Spinal cord (tissue), 10 donors: ENCODE measurements at places on chromosomes 13 and 19. TPM values are rescaled to one million over a fixed set of nuclear protein-coding genes. Genes with fewer than 3 reads are reported as not detected.

The ZNF583 gene
- total RNA-seq = 22.2 TPM

The CYP4F12 gene
- total RNA-seq = 6.8 TPM

The ZNF90 gene
- total RNA-seq = 3.7 TPM

The LRRC8E gene
- total RNA-seq = 0.40 TPM

The PIP5K1C gene
- 25.4 TPM for total RNA-seq

The CUL4A gene
- total RNA-seq = 64.5 TPM

The CARM1 gene
- 17.4 TPM for total RNA-seq

The CPT1C gene
- 32.4 TPM for total RNA-seq

The SIGLEC10 gene
- 3.1 TPM for total RNA-seq

The N4BP2L1 gene
- total RNA-seq = 22.4 TPM

The SIGLEC5 gene
- 0.44 TPM for total RNA-seq

The TNFSF13B gene
- 2.4 TPM for total RNA-seq

The CYP2A6 gene
- total RNA-seq = not detected

The YIF1B gene
- total RNA-seq = 41.7 TPM

The CACNG8 gene
- 4.4 TPM for total RNA-seq

The SSC5D gene
- 6.0 TPM for total RNA-seq

The OR10H1 gene
- not detected for total RNA-seq

The QPCTL gene
- 4.3 TPM for total RNA-seq

The ALOX5AP gene
- total RNA-seq = 9.6 TPM

The RPS5 gene
- 1,177 TPM for total RNA-seq

The SMIM24 gene
- total RNA-seq = 0.94 TPM

The CNOT3 gene
- 14.4 TPM for total RNA-seq

The ERCC1 gene
- total RNA-seq = 45.3 TPM

The ZNF573 gene
- 27.3 TPM for total RNA-seq

The NANOS3 gene
- total RNA-seq = 11.2 TPM
